ENCODE measurements at places on chromosomes 6 and 20. TPM values are rescaled to one million over a fixed set of nuclear protein-coding genes. Genes with fewer than 3 reads are reported as not detected.

The TP53INP2 gene
- 0.46 TPM for polyA plus RNA-seq

The TNNC2 gene
- 1.2 TPM for polyA plus RNA-seq

The SLC32A1 gene
- polyA plus RNA-seq: not detected

The SYNDIG1 gene
- polyA plus RNA-seq: not detected

The LPIN3 gene
- not detected for polyA plus RNA-seq

The PACRG gene
- polyA plus RNA-seq: not detected

The PDYN gene
- not detected for polyA plus RNA-seq

The HLA-DRB5 gene
- 394 TPM for polyA plus RNA-seq

- no peak for DNase-seq
Measured at GRCh38 chr20:17835934-17836300, 132.7 kb downstream of the SNX5 start.

DNA sequence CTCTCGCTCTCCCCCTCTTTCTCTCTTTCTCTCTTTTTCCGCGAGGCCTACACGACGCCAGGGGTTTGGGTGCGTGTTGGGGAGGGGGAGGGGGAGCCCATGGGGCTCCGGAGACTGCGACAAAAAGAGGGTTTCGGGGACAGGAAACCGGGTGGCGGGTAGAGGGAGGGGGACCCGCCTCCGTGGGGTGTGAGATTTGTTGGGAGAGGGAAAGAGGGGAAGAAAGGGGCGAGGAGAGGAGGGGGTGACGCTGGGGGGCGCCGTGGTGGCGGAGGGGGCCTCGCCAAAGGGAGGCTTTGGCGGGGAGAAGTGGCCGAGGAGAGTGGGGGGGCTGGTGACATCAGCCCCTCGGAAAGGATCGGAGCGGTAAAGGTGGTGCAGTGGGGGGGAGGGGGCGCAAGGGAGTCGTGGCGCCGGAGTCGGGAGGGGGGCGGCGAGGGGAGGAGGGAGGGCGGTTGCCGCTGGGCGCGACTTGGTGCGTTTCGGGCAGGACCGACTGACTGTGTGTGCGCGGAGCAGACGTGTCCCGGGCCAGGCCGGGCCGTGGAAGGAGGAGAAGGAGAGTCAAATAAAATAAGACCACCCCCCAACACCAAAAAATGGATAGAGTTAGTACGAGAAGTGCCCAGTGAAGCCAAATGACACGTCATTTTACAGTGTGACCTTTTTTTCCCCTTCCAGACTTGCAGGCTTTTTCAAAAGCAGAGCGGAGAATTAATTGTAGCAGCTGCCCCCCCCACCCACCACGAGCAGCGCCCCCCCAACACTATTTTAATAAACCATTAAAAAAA is 39.8 kb downstream of the GNAS start:
- peak; percentile 10 for DNase-seq

DNA sequence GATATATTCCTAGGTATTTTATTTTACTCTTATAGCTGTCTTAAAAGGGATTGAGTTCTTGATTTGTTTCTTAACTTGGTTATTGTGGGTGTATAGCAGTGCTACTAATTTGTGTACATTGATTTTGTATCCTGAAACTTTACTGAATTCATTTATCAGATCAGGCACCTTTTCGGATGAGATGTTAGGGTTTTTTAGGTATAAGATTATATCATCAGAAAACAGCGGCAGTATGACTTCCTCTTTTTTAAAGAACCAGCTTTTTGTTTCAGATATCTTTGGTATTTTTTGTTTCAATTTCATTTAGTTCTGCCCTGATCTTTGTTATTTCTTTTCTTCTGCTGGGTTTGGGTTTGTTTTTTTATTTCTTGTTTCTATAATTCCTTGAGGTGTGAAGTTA is 382.4 kb upstream of the ADGRB3 start:
- DNase-seq: no peak

- DNase-seq: peak; percentile 86
Measured at GRCh38 chr20:4090756-4091489, 75.6 kb upstream of the RNF24 start.

DNA sequence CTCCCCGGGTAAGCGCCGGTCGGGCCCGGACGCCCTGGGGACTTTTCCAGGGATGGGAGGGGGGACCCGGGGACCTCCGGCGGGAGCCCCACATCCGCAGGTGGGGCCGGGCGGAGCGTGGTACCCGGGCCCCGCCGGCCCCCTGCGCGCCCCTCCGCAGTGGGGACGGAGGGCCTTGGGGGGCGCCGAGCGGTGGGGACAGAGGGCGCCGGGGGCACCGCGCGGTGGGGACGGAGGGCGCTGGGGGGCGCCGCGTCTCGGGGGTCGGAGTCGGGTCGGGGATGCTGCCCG is 270 bp downstream of the PLEKHG1 start:
- DNase-seq: no peak

- DNase-seq: no peak
Measured at GRCh38 chr6:111199935-111200334, 112.6 kb downstream of the SLC16A10 start.

GRCh38 chr6:31651602-31652191 is 764 bp downstream of the BAG6 start:
- DNase-seq: peak; percentile 80

DNA sequence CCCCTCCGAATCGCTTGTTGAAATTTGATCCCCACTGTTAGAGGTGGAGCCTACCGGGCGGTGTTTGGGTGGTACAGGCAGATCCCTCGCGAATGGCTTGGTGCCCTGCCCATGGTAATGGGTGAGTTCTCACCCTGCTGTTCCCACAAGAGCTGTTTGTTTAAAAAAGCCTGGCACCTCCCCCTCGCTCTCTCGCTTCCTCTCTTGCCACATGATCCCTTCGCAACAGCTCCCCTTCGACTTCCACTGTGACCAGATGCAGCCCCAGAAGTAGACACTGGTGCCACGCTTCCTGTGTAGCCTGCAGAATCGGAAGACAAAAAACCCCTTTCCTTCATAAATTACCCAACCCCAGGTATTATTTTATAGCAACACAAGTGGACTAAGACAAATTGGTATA is 292.2 kb upstream of the QKI start:
- no peak for DNase-seq

- no peak for DNase-seq
Measured at GRCh38 chr20:61776491-61777075, 289.1 kb downstream of the TAF4 start.

DNA sequence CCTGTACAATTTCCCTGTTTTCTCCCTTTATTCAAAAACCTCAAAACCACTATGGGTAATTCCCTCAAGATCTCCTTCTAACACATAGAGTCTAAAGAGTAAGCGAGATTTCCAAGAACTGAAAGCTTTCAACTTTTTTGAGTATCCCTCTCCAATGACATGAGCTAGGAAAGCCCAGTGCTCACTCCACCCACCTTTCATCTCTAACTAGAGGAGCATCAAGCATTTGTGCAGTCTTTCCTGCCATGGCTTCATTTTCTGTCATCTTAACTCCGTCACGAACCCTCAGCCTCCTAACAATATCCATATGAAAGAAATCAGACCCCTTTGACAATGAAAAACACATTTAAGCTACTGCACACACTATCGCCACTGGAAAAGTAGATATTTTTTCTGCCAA is 91.9 kb upstream of the SUPT3H start:
- no peak for DNase-seq

DNA sequence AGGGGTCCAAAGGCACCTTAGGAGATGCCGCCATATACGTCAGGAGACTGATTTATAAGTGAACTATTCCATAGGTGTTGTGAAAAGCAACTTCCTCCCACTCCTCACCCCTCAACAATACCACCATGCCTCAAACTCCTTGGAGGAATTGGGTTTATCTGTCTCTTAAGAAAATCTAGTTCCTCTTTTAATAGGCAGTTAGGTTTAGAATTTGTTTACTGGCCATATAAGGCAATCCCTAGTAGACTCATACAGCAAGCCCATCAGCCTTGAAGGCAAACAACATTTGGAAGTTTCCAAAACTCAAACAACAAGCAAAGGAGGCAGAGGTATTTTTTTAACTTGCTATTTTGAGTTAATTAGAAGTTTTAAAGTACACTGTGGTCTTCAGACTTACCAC is 66.1 kb downstream of the PRND start:
- peak; percentile 36 for DNase-seq

DNA sequence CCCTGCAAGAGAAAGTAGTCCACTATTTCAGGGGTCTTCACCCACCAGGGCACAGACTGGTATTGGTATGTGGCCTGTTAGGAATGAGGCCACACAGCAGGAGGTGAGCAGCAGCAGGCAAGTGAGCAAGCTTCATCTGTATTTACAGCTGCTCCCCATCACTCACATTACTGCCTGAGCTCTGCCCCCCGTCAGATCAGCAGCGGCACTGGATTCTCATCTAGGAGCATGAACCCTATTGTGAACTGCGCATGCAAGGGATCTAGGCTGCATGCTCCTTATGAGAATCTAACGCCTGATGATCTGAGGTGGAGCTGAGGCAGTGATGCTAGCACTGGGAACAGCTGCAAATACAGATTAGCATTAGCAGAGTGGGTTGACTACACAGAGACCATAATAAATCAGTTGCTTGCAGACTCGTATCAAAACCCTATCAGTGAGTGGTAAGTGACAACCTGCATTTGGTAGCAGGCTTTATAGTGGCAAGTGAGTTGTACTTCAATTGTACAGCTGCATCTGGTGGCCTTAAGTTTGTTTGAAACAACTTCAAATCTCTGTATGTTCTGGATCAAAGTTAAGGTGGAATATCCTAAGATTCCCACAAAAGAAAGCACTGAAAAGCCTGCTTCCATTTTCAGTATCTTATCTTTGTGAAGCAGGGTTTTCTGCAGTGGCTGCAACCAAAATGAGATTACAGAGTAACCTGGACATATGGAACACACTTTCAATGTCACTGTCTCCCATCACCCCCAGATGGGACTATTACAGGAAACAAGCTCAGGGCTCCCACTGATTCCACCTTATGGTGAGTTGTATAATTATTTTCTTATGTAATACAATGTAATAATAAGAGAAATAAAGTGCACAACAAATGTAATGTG is 12.8 kb downstream of the C6orf141 start:
- no peak for DNase-seq

- no peak for DNase-seq
Measured at GRCh38 chr20:47003223-47003622, 108.6 kb downstream of the EYA2 start.

DNA sequence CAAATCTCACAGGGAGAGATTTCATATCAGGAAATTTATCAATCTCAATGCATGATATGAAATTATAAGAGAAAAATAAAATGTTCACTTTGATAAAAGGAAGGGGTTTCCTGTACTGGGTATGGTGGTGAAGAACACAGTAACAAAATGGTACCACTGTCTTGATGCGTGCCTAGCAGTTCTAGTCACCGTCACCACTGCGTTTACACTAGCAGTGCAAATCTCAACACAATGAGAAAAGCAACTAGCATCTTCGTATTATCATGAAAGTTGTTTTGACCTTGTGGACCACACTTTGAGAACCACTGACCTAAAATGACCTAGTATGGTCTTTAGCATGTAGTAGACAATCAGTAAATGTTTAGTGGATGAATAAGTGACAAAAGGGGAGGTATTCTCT is 68.4 kb upstream of the ADGRF4 start:
- no peak for DNase-seq

DNA sequence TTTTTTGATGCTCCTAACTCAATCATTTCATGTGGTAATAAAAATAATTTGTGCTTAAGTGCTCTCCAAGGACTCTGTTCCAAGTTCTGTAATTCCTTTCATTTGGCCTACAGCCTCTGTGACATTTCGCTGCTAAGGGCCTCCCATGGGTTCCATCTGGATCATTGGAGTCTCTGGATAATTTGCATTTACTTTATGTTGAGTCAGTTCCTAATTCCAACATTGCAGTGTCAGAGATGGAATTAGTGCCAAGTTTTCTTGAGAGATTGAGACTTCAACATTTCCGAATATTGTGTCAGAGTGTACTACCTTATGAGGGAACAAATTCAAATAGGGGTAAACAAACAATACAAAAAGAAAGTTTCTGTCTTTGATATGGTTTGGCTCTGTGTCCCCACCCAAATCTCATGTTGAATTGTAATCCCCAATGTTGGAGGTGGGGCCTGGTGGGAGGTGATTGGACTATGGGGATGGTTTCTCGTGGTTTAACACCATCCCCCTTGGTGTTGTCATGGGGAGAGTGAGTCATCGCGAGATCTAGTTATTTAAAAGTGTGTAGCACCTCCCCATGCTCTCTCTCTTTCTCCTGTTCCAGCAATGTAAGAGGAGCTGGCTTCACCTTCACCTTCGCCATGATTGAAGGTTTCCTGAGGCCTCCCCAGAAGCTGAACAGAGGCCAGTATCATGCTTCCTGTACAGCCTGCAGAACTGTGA is 244.1 kb upstream of the TBX18 start:
- no peak for DNase-seq

Measured in CD14-positive monocyte (primary cell).